Aorta (tissue), 5 donors: ENCODE measurements at places on chromosomes 7 and 10. TPM values are rescaled to one million over a fixed set of nuclear protein-coding genes. Genes with fewer than 3 reads are reported as not detected.

Gene RBAK
- 11.3 TPM for total RNA-seq

Gene ACSM6
- not detected for total RNA-seq

DNA sequence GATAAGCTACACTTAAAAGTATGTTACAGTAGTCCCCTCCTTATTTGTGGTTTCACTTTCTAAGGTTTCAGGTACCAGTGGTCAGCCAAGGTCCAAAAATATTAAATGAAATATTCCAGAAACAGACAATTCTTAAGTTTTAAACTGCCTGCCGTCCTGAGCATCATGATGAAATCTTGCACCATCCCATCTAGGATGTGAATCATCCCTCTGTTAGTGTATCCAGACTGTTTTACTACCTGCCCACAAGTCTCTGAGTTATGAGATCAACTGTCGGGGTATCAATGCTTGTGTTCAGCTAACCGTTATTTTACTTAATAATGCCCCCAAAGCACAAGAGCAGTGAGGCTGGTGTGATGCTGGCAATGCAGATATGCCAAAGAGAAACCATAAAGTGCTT is 11.4 kb downstream of the KDM7A start:
- no peak for DNase-seq

Gene TET1
- total RNA-seq: 2.2 TPM

DNA sequence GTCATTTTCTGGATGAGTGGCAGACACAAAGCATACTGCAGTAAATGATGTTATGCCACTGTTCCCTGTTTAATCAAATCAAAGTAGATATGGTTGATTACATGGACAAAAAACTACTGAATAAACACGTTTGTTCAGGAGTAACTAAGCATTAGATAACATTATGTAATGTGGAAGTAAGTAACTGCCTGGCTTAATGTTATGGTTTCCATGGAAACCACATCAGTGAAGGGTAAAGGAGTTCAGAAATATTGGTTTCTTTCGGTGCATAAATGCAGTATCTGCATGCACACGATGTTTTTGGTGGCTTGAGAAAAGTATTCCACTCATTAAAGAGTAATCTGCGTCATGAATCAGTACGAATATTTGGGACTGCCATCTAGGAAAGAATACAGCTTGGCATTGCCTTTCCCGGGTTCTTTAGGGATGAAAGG is 131.3 kb upstream of the PRKCQ start:
- no peak for DNase-seq

DNA sequence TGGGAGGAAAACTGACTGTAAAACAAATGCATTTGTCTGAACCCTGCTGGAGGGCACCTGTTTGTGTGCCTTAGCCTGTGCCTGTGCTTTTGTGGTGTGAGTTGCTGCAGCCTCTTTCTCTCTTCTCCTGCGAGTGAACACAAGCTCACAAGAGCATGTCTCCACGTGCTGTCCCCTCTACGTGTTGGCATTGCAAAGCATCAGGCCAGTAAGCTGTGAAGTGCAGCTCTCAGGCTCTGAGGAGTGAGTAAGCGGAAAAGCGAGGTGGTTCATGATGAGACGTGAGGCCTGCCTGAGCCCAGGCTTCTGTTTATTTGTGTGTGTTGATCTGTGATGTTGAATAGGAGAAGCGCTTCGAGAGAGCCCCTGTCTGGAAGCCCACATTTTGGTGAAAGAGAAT is 85.6 kb upstream of the PDCD4 start:
- no peak for DNase-seq

- DNase-seq: peak; percentile 87
Measured at GRCh38 chr10:4120096-4120853, 335.3 kb upstream of the KLF6 start.

Gene TMEM184A
- 0.06 TPM for total RNA-seq

- no peak for DNase-seq
Measured at GRCh38 chr7:140225562-140226249, 48.9 kb upstream of the KDM7A start.

GRCh38 chr10:33402220-33403073 is 68.0 kb upstream of the NRP1 start:
- no peak for DNase-seq

DNA sequence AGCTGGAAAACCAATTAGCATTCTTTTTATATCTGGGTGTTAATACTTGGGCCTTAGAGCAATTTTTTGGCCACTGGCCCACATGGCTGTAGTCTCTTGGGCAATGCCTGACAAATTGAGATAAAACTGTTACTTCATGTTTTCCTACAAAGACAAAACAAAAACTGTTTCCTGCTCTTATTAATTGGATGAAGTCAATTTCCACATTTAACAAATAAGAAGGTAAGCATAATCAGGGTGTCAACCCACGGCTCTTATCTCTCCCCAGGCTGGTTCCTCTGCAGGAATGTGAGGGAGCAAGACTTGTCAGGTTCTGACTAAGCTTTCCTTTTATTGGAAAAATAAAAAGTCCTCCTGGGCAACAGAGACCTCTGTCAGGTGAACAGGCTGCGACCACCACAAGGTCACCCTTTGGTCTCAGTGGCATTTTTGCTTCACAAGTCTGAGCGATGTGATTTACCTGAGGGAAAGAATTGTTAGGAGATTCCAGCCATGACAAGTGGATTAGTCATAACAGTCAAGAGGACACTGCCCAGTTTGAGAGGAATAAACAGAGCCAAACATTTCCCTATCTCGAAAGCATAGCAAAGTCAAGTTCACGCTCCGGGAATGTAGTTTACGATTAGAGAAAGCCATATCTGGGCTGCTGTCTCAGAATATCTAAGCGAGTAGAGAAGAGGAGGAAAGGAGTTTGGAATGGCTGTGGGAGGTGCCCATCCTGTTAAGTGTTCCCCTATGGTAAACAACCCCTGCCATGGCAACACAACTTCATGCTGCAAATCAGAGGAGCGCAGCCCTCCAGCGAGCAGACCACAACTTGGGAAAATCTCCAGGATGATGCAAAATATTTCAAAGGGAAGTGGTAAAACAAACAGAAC is 144.4 kb downstream of the TES start:
- peak; percentile 62 for DNase-seq

- DNase-seq: no peak
Measured at GRCh38 chr7:55110993-55111361, 92.2 kb downstream of the EGFR start.

Gene ACTR3C
- total RNA-seq: 1.2 TPM

DNA sequence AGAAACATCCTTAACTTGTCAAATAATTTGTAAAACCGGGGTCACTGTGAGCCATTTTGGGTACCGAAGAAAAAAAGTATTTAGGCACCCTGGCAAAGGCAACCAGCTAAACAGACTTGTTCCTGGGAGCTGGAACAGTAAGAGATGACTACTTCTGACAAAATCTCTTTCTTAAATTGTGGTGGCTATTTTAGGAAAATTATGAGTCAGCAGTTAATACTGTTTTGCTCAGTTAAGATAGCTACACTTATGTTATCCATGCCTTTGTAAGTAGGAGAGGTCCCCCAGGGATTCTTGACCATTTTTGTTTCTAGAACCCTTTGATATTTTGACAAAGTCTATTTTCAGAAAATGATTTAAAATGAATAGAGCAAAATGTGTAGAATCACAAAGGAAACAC is 68.7 kb downstream of the TAX1BP1 start:
- DNase-seq: no peak

DNA sequence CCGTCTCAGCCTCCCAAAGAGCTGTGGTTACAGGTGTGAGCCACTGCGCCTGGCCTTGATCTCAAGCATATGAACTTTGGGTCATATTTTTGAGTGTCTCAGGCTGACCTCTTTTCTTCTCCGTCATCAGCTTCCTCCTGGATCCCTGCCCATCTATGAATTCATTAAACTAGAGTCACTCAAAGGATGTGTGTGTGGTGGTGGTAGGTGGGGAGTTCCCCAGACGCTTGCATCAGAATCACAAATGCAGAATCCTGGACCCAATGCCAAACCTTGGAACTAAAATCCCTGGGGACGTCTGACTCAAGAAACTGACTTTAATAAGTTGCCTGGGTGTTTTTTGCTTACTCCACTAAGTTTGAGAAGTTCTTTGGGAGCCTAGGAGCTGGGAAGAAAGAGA is 6.7 kb upstream of the CREB5 start:
- DNase-seq: no peak

DNA sequence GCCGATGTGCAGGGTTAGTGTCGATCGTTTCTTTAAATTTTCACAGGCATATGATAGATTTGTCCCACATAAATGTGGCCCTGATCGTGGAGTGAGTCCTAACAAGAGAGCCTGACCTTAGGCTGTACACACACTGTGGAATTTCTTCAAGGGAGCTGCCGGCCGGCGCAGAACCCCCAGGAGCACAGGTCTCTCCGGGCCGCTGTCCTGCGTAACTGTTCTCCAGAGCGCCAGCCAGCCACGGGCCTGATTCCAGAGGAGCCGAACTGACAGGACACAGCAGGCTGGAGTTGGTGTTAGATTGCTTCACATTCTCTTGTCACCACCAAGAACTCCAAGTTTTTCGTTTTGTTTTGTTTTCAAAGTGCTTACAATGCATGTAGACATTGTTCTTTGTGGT is 37.3 kb downstream of the SHH start:
- no peak for DNase-seq

Gene ING3
- total RNA-seq: 16.0 TPM

Gene STK17A
- total RNA-seq: 40.6 TPM

DNA sequence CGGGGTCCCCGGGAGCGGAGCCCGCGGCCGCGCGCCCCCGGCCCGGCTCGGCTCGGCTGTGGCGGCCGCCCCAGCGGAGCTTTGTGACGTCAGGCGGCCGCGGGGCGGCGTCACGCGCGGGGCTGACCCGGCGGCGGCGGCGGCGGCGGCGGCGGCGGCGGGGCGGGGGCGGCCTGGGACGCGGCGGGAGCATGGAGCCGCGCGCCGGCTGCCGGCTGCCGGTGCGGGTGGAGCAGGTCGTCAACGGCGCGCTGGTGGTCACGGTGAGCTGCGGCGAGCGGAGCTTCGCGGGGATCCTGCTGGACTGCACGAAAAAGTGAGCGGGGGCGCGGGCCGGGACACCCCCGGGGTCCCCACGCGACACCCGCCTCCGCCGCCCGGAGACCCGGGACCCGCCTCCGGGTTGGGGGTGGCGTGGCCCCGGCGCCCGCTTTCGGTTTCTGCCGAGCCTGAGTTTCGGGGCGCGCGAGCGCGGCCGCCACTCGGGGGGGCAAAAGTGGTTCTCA is at the start of gene PWWP2B:
Gene PWWP2B (plus strand): TSS at position 165 of the 506 bp plus-strand sequence. CDS start 27 bp downstream, at position 192.
- peak; percentile 88 for DNase-seq

GRCh38 chr10:8227246-8227645 is 172.8 kb downstream of the GATA3 start:
- DNase-seq: no peak

GRCh38 chr7:106029941-106030340 is 66.9 kb downstream of the CDHR3 start:
- DNase-seq: no peak

DNA sequence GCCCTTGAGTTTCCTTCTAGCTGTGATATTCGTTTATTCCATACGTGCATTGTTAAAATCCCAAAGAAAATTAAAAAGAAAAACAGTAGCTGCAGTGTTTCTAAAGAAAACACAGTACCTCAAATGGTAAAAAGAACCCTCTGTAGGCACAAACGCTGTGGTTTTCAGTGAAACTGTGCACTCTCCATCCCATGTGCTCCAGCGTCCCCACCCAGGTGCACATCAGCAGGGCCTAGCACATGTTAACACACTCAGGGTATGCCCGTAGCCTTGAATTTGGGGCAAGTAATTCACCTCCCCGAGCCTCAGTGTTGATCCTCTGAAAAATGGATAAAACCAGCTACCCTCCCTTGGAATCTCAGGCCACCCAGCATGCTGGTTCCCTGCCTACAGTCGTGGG is 9.5 kb downstream of the SLC18A2 start:
- no peak for DNase-seq

Gene SSC4D
- 0.58 TPM for total RNA-seq

GRCh38 chr10:47159361-47160260 is 140.4 kb upstream of the GDF10 start:
- no peak for DNase-seq

Gene ADCY1
- total RNA-seq: 3.3 TPM
